ENCODE measurements at places on chromosomes 1 and 21.

DNA sequence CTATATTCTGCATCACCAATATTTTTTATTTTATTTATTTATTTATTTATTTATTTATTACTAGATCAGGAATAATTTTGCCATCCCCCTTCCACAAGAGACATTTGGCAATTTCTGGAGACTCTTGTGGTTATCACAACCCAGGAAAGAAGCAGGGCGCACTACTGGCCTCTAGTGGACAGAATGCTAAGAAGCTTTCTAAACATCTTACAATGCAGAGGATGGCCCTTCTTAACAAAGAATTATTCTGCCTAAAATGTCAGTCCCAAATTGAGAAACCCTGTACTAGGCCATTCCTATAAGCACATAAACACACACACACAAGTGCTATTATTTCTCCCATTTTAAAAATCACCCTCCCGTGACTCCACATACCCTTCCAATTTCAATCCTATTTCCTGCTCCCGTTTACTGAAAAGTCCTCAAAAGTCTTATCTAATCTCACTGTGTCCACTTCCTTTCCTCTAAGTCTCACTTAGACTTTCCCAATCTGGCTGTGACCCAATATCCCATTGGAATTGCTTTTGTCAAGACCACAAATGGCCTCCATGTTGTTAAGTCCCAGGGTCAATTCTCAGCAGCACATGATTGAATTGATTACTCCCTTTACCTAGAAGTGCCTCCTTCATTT, 43.7 kb upstream of the RNF11 start:
- H3K27me3 ChIP-seq, result no peaks in the 10 kb centered on the region
- H3K4me3 ChIP-seq, result no peak overlapping the region
- H3K27ac ChIP-seq, result no peak overlapping the region
- H3K4me1 ChIP-seq, result no peaks in the 10 kb centered on the region
- DNase-seq, result peak; percentile 28

- peaks cover 46% of the 10 kb centered on the region for H3K4me1 ChIP-seq
- peak overlapping the region; percentile 47 for H3K4me3 ChIP-seq
- peaks cover 3% of the 10 kb centered on the region for H3K36me3 ChIP-seq
These were observed 6.6 kb upstream of the TRAF3IP3 start for GRCh38 chr1:209749205-209749604.

GRCh38 chr1:87437663-87438295, 109.1 kb downstream of the LMO4 start:
- H3K27ac ChIP-seq, result no peak overlapping the region
- H3K27me3 ChIP-seq, result peaks cover 37% of the 10 kb centered on the region
- no peak for DNase-seq
- no peak overlapping the region for H3K4me3 ChIP-seq
- no peaks in the 10 kb centered on the region for H3K4me1 ChIP-seq

- no peak overlapping the region for H3K27ac ChIP-seq
- H3K27me3 ChIP-seq, result no peaks in the 10 kb centered on the region
- no peaks in the 10 kb centered on the region for H3K36me3 ChIP-seq
These were observed 13.5 kb upstream of the TNFRSF8 start for GRCh38 chr1:12049616-12050015.

- no peak overlapping the region for H3K27ac ChIP-seq
- DNase-seq, result no peak
- no peak overlapping the region for H3K4me3 ChIP-seq
- peaks cover 1% of the 10 kb centered on the region for H3K36me3 ChIP-seq
- H3K27me3 ChIP-seq, result peaks cover under 1% of the 10 kb centered on the region
These were observed 181.3 kb downstream of the ATP6V1G3 start for GRCh38 chr1:198359024-198359653.

GRCh38 chr1:16352842-16353535, 709 bp upstream of the FBXO42 start:
- H3K36me3 ChIP-seq, result peaks cover 10% of the 10 kb centered on the region
- DNase-seq, result no peak
- peak overlapping the region; percentile 87 for H3K27ac ChIP-seq
- no peaks in the 10 kb centered on the region for H3K27me3 ChIP-seq

- peaks cover 19% of the 10 kb centered on the region for H3K4me1 ChIP-seq
- no peak for DNase-seq
These were observed 3.9 kb upstream of the SLC27A3 start for GRCh38 chr1:153771261-153771660.

GRCh38 chr1:66438501-66438900, 95.5 kb upstream of the SGIP1 start:
- no peak overlapping the region for H3K4me3 ChIP-seq
- peak overlapping the region; percentile 29 for H3K27ac ChIP-seq
- no peaks in the 10 kb centered on the region for H3K27me3 ChIP-seq
- H3K36me3 ChIP-seq, result no peaks in the 10 kb centered on the region
- DNase-seq, result no peak
- peaks cover 16% of the 10 kb centered on the region for H3K4me1 ChIP-seq

GRCh38 chr1:7943251-7943650, 2.6 kb upstream of the TNFRSF9 start:
- peak overlapping the region; percentile 84 for H3K4me3 ChIP-seq
- H3K4me1 ChIP-seq, result peaks cover 44% of the 10 kb centered on the region
- DNase-seq, result no peak
- peaks cover 4% of the 10 kb centered on the region for H3K36me3 ChIP-seq
- H3K27ac ChIP-seq, result peak overlapping the region; percentile 97

DNA sequence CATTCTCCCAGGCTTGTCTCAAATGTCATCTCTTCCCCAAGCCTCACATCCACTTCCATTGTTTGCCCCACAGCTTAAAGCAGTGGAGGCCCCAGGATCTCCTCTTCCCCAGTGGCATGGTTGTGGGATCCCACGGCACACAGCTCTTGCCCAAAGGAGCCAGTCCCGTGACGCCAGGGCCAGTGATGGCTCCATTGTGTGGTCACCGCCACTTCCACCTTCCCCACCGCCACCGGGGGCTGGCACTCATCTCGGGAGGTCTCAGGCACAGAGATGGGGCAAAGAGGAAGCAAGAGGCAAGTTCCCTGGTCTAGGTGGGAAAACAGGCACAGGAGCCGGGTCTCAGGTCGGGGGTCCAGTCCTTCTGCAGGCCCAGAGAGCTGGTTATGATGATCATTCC, 22.9 kb upstream of the ALDH4A1 start:
- H3K36me3 ChIP-seq, result peaks cover 35% of the 10 kb centered on the region
- DNase-seq, result no peak
- peaks cover 78% of the 10 kb centered on the region for H3K4me1 ChIP-seq
- peak overlapping the region; percentile 88 for H3K27ac ChIP-seq
- H3K4me3 ChIP-seq, result peak overlapping the region; percentile 53
- H3K27me3 ChIP-seq, result no peaks in the 10 kb centered on the region

- H3K4me1 ChIP-seq, result no peaks in the 10 kb centered on the region
- DNase-seq, result no peak
- no peaks in the 10 kb centered on the region for H3K36me3 ChIP-seq
- no peak overlapping the region for H3K4me3 ChIP-seq
These were observed 343.9 kb upstream of the AJAP1 start for GRCh38 chr1:4310396-4310923.

- H3K4me1 ChIP-seq, result no peaks in the 10 kb centered on the region
- H3K36me3 ChIP-seq, result no peaks in the 10 kb centered on the region
- H3K4me3 ChIP-seq, result no peak overlapping the region
These were observed 965 bp downstream of the ABCA4 start for GRCh38 chr1:94119796-94120569.

- DNase-seq, result no peak
- H3K27me3 ChIP-seq, result no peaks in the 10 kb centered on the region
- H3K27ac ChIP-seq, result no peak overlapping the region
- no peak overlapping the region for H3K4me3 ChIP-seq
- H3K36me3 ChIP-seq, result peaks cover 2% of the 10 kb centered on the region
These were observed 109.1 kb downstream of the MRPS6 start for GRCh38 chr21:34182436-34182835.

DNA sequence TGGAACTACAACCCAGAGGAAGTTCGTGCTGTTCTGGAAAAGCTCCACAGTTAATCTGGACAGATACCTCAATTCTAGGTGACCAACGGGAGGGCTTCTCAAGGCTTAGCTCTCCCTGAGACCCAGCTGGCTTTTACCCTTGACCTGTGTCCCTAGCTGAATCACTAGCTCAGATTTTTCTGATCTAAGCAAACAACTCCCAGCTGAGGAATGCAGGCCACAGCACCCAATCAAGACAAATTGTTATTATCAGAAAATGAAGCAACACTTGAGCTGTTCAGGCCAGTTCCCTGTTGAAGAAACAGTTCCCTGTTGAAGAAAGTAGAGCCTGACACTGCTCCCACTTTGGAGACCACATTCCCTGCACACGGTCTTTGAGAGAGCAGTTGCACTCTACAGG, 16.0 kb downstream of the DIO1 start:
- peaks cover 3% of the 10 kb centered on the region for H3K36me3 ChIP-seq
- no peak for DNase-seq
- H3K27ac ChIP-seq, result no peak overlapping the region
- H3K27me3 ChIP-seq, result no peaks in the 10 kb centered on the region
- no peak overlapping the region for H3K4me3 ChIP-seq

DNA sequence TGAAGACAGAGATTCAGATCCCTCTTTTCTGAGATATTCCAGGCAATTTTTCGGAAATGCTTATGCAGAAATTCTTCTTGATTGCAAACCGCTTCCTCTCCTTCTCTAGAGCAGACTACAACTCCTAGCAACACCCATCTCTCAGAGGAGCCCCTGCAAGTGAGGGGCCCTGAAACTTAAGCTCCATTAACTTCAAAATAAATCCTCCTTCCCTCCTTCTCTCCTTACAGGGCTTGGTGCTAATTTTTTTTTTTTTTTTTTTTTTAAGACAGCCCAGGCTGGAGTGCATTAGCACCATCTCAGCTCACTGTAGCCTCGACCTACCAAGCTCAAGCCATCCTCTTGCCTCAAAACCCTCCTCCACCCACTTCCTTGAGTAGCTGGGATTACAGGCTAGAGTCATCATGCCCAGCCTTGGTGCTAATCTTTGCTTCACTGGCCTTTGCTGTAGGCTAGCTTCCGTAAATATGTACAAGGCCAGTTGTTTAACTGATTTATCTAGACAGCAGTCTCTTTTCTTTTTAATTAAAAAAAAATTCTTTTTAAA, 30.2 kb upstream of the SFPQ start:
- peaks cover 11% of the 10 kb centered on the region for H3K27me3 ChIP-seq
- no peak overlapping the region for H3K4me3 ChIP-seq
- peaks cover 1% of the 10 kb centered on the region for H3K36me3 ChIP-seq
- no peaks in the 10 kb centered on the region for H3K4me1 ChIP-seq
- DNase-seq, result no peak

- no peaks in the 10 kb centered on the region for H3K27me3 ChIP-seq
- H3K36me3 ChIP-seq, result no peaks in the 10 kb centered on the region
- H3K27ac ChIP-seq, result no peak overlapping the region
- H3K4me1 ChIP-seq, result no peaks in the 10 kb centered on the region
- no peak overlapping the region for H3K4me3 ChIP-seq
These were observed 8.5 kb downstream of the CD5L start for GRCh38 chr1:157833145-157833544.

GRCh38 chr21:43741423-43742096, 22.6 kb downstream of the PDXK start:
- H3K27me3 ChIP-seq, result no peaks in the 10 kb centered on the region
- no peak overlapping the region for H3K27ac ChIP-seq
- H3K4me3 ChIP-seq, result no peak overlapping the region
- peaks cover 21% of the 10 kb centered on the region for H3K36me3 ChIP-seq
- no peak for DNase-seq

DNA sequence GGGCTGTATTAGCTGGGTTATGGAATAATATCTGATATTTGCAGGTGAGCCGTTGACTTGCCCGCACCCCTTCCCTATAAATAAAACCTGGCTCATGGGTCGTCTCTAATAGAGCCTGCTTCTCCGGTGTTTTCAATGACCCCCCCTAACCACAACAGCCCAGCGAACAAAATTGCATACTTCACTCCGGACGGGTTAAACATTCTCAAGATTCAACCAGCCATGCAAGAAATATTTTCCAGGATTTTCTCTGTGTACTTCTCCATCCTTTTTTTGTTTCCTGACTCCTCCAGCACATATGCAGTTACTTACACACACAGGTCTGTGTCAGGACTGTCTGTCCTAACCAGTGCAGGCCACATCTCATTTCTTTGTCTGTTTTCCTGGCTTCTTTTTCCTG, 267.7 kb downstream of the ZNF648 start:
- H3K27me3 ChIP-seq, result peaks cover 22% of the 10 kb centered on the region
- H3K36me3 ChIP-seq, result peaks cover 1% of the 10 kb centered on the region
- no peaks in the 10 kb centered on the region for H3K4me1 ChIP-seq
- no peak overlapping the region for H3K4me3 ChIP-seq
- DNase-seq, result no peak

DNA sequence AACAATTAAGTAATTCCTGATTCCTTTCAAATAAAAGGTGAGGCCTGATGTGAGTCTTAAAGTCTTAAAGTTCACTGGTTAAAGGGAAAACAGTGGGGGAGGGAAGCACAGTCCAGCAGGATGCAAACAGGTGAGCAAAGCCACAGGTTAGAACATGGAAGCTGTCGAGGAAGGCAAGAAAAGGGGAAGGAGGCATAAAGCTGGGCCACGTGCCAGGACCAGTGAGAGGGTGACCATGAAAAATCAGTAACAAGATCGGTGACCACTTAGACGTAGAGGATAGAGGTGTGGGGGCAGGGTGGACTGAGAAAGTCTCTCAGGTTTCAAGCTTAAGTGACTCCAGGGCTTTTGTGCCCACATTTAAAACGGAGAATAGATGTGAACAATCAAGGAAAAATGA, 231.3 kb downstream of the SETD4 start:
- no peaks in the 10 kb centered on the region for H3K4me1 ChIP-seq
- no peak overlapping the region for H3K27ac ChIP-seq
- DNase-seq, result no peak

GRCh38 chr1:64516301-64516700, 46.4 kb downstream of the CACHD1 start:
- no peaks in the 10 kb centered on the region for H3K4me1 ChIP-seq
- H3K36me3 ChIP-seq, result no peaks in the 10 kb centered on the region
- no peak for DNase-seq

DNA sequence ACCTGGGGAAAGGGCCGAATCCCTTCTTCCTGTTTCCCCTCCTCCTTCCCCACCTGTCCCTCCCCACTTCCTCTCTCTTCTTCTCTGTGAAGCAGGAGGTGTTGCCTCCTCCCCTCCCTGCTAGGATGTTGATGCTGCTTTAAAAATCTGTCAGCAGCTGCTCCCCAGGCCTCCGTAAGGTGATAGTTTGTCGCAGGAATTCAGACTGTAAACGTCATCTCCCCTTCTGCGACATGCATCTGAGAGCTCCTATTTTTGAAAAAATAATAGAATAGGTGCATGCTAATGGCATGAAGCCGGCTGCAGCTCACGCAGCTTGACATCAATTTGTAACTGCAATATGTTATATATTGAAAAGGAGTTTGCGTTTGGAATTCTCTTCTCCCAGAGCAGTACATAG, 70.1 kb downstream of the KAZN start:
- no peaks in the 10 kb centered on the region for H3K27me3 ChIP-seq
- H3K36me3 ChIP-seq, result no peaks in the 10 kb centered on the region
- no peak overlapping the region for H3K27ac ChIP-seq
- no peak for DNase-seq

GRCh38 chr1:227072991-227073390, 132.9 kb downstream of the COQ8A start:
- H3K36me3 ChIP-seq, result no peaks in the 10 kb centered on the region
- H3K27me3 ChIP-seq, result peaks cover 27% of the 10 kb centered on the region

DNA sequence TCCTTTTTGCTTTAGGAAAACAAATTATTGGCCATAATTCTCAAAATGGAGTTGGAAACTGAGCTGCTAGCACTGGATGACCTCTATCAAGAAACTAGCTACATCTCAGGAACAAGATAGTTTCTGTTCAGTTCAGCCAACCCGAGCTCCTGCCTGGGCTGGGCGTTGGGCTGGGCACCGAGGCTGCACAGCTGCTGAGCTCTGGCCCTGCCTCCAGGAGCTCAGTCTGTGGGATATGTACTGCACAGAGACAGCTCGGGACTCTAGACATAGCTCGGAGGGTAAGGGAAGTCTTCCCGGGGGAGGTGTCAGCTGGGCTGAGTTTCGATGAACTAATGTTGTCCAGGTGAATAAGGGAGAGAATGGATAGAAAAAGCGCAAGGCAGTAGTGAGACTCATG, 24.5 kb upstream of the SLC1A7 start:
- no peak for DNase-seq
- H3K36me3 ChIP-seq, result no peaks in the 10 kb centered on the region
- H3K27ac ChIP-seq, result no peak overlapping the region
- no peaks in the 10 kb centered on the region for H3K4me1 ChIP-seq
- H3K4me3 ChIP-seq, result no peak overlapping the region
- peaks cover 33% of the 10 kb centered on the region for H3K27me3 ChIP-seq
